ENCODE measurements at places on chromosomes 2 and 18.

GRCh38 chr2:27723372-27724144 is 48.0 kb upstream of the MRPL33 start:
- no peak for DNase-seq

DNA sequence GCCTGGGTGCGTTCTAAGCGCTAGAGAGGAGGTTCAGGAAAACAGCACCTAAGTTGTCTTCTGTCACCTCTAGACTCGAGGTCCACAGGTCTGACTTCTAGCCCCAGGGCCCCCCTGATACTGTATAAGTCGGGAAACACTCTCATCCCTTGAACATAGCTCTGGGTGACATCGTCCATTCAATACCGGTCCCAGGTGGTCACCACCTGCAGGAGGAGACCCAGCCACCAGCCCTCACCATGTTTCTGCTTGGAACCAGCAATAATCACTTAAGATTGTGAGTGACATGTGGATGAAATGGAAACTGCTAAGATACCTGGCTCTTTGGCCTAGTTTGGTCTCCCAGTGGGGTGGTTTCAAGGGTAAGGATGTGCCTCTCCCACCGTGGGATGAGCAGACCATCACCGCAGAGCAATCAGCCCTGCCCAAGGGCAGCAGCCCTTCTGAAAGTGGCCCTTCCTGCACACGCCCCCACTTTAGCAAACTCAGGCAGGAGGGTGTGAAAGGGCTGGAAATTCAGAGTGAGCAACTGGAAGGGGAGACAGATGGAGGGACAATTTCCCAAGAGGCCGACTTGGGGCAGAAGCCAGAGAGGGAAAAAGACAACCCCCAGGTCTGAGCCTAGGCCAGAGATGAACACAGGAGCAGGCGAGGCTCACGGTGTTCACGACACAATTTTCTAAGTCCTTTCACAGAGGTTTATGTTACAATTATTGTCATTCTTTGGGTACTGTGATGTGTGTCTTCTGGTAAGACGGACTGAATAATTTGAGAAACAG is 95.2 kb downstream of the ZNF516 start:
- DNase-seq = no peak

DNA sequence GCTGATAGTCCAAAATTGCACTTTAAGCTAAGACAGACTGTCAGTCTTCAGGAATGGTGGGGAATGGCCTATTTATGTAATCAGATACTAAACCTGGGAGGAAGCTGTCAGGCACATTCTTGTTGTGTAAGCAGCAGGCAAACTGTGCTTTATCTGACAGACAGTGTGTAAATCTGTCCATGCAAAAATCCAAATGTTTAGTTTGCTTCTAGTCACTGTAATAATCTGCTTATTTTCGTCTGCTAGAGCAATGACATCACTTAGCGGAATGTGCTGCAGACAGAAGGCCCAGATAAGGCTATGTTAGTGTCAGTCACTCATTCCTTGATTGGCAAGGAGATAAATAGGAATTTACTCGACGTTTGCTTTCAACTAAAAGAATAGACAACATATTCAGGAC is 263.5 kb downstream of the ZNF407 start:
- no peak for DNase-seq

- no peak for DNase-seq
These were observed 217.2 kb downstream of the DOK6 start for GRCh38 chr18:69617888-69618287.

DNA sequence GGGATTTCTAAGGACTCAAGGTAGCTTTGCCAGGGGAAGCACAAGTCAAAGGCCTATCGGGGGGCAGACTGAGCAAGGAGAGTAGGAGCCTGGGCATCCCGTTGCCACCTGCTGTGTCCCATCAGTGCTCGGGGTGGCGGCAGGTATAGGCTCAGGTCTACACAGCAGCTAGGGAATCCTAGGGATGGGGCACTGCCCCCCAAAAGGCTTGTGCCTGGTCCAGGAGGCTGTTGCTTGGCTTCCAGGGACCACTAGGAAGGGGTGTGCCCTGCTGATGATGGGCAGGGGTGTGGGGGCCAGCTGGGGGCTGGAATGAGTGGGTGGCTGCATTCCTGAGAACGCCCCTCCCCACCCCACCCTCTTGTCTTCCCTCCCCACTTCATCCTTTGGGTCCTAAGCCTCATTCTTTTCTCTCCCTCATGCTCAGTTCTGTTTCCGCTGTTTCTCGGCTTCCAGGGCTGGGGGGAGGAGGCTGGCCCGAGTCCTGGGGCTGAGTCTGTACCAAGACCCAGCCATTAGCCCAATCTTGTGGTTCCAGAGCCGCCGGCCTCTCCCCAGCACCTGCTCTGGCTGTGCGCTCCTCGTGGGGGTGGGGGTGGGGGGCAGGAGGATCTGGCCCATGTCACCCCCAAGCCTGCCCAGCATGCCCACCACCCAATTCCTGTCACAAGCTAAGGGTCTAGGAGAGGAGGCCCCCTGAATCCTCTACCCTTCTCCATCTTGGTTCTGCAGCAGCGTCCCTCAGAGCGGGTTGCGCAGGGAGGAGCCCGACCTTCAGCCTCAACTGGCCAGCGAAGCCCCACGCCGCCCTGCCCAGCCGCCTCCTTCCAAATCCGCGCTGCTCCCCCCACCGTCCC is 12.8 kb downstream of the SPEG start:
- no peak for DNase-seq

GRCh38 chr2:221129657-221130056 is 442.4 kb downstream of the EPHA4 start:
- DNase-seq = no peak

- DNase-seq = no peak
These were observed 61.5 kb upstream of the L3MBTL4 start for GRCh38 chr18:6476190-6476589.

DNA sequence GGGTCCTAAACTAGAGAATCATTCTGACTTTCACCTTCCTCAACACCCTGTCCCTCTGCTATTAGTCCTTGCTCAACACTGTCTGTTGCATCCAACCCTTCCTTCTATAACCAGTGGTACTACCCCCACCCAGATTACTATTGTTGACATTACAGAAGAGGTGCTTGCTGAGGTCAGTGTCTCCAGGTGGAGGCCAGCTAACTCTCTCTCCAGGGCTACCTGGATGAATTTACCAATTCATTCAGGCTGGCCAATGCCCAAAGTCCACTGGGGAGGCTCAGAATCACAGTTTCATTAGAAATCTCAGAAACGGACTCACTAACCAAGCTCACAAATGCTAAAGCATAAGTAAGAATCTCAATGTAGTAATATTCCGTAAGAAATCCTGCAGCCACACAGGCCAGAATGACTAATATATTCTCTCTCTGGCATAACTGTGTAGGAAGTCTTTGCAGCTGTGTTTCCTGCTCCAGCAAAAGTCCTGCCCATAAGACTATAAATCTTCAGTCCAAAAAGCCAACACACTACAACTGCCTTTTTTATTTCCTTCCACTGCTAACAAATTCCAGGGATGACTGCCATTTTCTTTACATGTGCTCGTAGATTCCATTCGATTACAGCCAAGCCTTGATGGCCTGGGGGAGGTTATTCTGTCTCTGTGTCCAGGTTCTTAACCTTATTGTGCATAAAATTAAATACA is 10.0 kb upstream of the TTR start:
- no peak for DNase-seq

DNA sequence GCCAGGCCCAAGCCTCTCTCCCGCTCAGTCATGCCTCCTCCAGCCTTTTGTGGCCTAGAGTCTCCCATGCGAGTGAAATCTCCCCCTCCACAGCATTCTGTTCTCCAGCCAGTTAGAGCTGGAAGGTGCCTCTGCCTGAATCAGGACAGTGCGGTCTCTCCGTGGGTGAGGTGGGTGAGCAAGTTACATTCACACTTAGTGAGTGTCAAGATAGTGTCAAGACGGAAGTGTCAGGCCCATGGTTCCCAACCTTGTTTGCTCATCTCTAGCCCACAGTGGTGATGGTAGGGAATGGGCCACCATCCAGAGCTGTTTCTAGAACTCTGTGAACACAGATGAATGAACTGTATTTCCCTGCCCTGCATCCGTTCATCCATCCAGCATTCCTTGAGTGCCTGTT is 59.5 kb downstream of the LPIN1 start:
- no peak for DNase-seq

- DNase-seq = no peak
These were observed 14.8 kb upstream of the C2orf66 start for GRCh38 chr2:196823750-196824522.

DNA sequence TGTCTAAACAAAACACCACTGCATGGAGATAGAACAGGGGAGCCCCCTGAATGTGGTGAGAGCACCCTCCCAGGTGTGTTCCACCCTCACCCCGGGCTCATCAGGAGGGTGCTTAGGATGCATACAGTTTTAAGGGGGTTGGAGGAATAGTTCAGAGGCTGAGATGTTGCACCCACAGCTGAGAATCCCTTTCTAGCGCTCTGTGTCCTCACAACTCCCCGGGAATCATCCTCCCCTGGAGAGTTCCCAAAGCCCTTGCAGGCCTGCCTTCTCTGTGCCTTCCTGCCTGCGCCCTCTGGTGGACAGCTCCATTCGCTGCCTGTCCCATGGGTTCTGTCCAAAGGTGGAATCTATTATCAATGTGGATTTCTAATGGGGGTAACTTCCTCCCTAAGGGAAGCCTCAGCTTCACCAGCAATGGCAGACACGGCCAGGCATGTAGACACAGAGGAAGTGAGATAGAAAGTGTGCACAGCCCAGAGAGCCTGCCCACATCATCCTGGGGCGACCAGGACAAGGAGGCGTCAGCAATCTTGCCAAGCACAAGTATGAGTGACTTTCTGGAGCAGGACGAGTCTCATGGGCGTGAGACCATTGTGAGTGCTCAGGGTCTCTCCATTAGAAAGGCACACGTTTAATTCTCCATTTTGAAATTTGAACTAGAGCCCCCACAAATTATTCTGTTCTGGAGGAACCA is 1.2 kb upstream of the UGT1A5 start:
- no peak for DNase-seq

DNA sequence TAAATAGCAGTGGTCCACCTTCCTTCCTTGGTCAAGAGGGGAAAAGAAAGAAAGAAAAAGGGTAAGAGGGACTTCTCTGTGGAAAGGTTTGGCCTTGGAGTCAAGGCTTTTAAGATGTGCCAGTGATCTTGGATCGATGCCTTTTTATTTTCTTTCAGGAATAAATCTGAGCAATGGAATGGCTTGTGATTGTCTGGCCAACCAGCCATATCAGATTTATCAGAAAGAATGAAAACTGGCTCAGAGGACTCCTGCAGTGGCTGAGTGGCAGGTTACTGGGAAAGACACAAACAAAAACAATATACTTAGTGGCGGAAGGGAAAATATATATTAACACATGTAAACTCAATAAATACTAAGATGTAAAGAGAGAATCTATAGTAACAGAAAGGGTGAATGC is 4.3 kb downstream of the ERBB4 start:
- no peak for DNase-seq

DNA sequence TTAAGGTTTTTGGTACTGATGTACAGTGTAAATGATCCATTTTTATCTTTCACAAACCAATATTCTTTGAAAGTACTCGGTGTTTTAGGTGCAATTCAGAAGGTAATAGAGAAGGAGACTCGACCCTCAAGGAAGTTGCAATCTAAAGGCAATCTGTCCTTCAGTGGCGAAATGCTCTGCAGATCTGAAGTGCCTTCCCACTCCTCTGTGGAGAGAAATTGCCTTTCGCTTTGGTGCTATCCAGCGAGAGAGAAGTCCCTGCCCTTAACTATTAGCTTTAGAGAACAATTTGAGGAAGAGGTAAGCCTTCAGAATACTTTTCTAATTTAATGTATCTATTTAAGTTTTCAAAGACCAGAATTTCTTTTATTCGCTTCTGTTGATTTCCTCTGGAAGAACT is 371.8 kb upstream of the FANCL start:
- DNase-seq = no peak

- DNase-seq = no peak
These were observed 12.0 kb downstream of the LIPG start for GRCh38 chr18:49573835-49574234.

DNA sequence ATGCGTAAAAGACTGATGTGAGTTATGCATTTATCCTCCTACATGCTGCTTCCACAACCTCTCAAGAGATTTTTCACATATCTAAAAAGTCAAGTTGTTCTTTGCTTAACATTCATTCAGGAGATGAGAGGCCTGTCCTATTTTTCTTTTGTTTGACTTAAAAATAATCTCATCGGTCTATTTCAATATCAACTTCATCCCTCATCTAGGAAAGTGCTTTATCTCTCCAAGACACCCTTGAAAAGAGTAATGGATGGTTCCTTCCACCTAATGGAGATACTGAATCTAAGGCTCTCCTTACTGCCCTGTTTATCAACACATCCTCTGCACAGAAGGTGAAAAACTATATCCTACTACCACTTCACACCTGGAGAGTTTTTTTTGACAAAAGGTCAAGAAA is 2.4 kb downstream of the NFE2L2 start:
- no peak for DNase-seq

DNA sequence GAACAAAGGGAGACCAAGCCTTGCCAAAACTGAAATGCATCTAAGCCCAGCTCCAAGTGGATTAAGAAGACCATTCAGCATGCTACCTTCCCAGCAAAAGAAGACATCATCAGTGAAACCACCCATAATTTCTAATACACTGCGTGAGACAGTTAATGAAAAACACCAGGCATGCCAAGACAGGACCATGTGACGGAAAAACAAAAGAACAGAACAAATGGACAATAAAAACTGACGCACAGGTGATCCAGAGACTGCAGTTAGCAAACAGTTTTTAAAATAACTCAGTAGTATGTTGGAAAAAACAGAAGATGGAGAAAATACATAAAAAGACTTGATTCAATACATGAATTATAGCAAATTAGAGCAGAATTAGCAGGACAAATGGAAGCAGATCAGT is 15.3 kb downstream of the FAM168B start:
- DNase-seq = no peak

DNA sequence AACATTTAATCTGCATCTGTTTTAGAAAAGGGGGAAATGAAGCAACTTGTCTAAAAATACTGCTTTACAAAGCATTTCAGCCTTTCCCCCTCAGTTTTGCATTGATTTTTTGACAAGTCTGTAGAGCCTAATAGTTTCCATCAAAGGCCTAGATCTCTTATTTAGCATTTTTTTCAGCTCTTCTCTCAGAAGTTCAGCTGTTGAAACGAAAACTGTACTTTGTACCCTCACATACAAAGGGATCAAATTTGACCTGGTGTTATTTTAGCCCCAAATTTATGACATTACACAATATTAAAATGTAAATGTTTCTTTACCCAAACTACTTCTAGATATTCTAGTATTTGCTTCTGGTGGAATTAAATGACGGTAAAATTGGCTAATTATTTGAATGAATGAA is 13.0 kb downstream of the YPEL5 start:
- DNase-seq = no peak

GRCh38 chr2:127635380-127636237 is 10.3 kb upstream of the GPR17 start:
- DNase-seq = no peak

DNA sequence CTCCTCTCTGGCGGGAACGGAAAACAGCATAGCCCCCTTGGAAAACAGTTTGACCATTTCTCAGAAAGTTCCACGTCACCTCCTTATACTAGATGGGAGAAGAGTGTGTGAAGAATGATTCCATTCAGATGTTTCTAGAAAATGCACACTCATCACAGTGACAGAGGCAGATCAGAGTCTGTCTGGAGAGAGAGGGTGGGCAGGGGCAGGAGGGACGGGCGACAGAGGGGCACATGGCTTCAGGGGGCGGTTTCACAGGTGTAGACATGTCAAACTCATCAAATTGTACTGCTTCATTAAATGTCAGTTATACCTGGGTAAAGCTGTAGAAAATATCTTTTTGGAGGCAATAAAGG is 88.8 kb upstream of the TAF1B start:
- no peak for DNase-seq

GRCh38 chr18:72419914-72420313 is 124.2 kb downstream of the CBLN2 start:
- no peak for DNase-seq

- DNase-seq = no peak
These were observed 53.4 kb downstream of the DNER start for GRCh38 chr2:229660951-229661350.
